NCI-H187 (cell line): ENCODE measurements at places on chromosomes 6 and 20.

DNA sequence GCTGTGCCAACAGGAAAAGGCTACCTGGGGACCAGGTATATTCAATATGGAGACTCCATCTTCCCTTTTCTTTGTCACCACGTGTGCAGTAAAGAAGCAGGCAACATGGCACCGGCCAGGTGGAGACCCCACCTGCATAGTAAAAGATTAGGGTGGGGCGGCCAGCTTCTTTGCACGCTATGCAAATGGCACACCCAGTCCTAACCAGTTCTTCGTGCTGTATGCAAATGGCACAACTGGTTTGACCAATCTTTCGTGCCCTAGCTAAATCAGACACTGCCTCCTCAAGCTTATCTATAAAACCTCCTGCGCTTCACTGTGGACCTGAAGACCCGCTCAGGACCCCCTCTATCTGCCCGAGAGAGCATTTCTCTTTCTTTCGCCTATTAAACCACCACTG, 88.8 kb upstream of the EZR start:
- DNase-seq: no peak

DNA sequence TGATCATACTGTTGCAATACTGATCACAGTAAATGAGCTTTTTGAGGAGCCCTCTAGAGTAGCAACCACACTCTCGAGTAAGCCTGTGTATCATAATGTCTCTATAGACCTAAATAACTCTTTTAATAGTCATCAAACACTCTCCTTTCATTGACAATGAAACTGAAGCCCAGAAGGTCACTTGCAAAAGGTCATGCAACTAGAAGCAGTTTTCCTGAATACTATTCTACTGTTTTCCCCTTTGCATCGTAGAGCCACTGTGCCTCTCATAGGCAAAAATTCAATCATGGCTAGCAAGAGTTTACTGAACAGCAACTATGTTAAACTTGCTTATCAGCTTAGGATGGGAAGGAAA, 105.3 kb downstream of the HIVEP2 start:
- DNase-seq: no peak

DNA sequence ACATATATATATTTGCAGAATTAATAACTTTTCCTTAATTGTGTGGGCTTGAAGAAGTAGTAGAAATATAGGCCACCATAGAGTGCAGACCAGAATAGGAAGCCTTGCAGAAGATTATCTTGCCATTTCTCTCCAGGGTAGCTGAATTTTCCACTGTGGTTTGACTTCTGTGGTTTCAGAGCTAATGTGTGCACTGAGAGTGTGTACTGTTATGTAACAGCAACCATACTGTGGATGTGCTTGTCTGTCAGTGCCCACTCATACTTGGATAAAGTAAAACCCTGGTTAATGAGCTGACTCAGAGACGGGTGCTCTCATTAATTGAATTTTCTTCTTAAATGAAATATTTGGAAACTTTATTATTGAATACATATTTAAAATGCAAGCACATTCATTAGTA, 57.2 kb downstream of the CEP43 start:
- DNase-seq: no peak

GRCh38 chr6:24255676-24256075, 102.2 kb downstream of the DCDC2 start:
- DNase-seq: no peak

- DNase-seq: no peak
Observed at GRCh38 chr6:130152908-130153510, 69.7 kb downstream of the SAMD3 start.

DNA sequence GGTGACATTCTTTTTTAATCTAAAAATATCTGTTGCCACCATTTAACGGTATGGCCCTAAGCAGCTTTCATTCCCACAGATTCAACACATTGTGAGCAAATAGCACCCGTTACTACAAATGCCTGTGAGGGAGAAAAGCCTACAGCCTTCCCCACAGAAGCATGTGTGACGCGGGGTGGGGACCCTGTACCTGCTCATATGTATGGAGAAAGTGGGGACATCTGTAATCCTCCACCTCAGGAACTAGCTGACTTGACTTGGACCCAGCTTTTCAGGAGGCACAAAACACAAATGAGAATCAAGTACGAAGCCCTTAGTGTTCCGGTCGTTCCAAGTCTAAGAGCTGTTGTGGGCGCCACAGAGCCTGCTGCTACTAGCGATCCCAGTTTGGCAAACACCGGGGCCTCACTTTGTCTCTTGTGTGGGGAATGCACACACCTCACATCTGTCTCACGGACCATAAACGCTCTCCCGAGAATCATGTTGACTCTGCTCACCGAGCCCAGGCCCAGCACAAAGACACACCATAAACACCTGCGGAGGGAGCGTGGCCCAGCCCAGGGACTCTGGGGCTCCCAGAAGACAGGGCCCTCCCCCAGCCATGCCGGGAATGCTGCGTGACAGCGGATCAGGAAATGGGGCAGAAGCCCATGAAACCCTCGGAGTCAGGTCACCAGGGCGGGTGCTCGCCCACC, 21.6 kb downstream of the DLL1 start:
- peak; percentile 90 for DNase-seq

GRCh38 chr6:112223070-112223861, 31.1 kb downstream of the LAMA4 start:
- no peak for DNase-seq

GRCh38 chr6:154432533-154433476, 76.2 kb upstream of the IPCEF1 start:
- DNase-seq: no peak

DNA sequence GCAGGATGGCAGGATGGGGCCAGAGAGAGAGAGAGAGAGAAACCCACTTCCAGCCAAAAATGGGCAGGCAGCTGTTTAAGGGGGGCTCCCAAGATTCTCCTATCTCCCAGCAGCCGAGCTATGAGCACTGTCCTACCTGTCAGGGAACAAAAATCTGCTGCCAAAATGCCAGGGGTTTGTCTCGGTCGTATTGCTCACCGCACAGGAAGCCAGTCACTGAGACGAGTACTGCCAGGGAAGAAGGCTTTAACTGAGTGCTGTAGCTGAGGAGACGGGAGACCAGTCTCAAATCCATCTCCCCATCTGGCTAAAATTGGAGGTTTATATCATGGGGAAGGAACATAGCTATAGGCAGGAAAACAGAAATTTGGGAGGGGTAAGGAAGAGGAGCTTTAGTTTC, 22.3 kb downstream of the GGTLC1 start:
- no peak for DNase-seq

- DNase-seq: no peak
Observed at GRCh38 chr6:8212720-8213434, 110.5 kb upstream of the EEF1E1 start.

DNA sequence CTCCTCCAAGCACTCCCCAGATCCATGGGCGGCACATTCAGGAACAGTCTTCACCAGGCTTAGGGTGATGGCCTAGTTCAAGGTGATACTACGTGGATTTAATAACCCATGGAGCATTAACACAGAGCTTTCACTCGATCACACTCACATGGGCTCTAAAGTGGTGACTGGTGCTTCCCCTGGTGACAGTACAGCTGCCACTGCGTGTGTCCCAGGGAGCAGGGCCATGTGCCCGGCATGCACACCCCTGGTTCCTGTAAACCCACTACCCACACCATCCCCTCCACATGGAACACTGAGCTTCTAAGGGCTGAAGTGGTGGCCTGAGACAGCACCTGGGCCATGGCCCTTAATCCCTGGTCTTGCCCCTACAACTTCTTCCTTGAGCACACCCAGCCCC, 27.8 kb upstream of the APMAP start:
- no peak for DNase-seq

DNA sequence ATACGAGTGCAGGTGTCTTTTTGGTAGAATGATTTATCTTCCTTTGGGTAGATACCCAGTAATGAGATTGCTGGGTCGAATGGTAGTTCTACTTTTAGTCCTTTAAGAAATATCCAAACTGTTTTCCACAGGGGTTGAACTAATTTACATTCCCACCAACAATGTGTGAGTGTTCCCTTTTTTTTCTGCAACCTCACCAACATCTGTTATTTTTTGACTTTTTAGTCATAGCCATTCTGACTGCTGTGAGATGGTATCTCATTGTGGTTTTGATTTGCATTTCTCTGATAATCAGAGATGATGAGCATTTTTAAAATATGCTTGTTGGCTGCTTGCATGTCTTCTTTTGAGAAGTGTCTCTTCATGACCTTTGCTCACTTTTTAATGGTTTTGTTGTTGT, 1.9 kb upstream of the ZNF831 start:
- DNase-seq: no peak

GRCh38 chr20:25014816-25015215, 22.3 kb upstream of the APMAP start:
- no peak for DNase-seq

DNA sequence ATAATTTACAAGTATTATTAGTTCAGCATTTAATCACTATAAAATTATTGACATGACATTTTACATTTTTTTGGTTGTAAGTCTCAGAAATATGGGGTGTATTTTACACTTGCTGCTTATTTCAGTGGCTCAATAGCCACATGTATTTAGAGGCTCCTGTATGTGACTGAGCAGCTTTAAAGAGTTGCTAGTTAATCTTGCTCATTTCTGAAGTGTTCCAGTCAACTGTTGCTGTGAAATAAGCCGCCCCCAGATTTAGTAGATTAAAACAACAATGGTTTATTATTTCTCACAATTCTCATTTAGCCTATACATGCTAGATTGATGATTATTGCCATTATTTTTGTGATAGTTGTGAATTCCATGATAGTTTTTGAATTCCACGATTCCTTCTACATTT, 23.0 kb downstream of the CD109 start:
- DNase-seq: no peak

DNA sequence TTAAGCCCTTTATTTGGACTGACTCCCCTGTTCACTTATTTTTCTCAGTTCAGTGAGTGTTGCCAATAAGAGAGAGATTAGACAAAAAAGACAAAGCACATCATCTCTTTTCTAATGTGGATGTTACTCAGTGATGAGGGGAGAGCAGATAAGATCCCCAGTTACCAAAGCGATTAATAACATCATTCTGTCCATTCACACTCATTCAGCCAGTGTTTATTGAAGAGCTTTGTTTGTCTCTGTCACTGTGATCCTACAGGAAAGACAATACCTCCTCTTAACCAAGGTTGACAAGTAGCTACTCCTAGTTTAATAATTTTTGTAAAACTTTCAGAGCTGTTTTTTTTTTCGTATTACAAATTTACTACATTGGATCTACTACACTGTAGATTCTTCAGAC, 163.0 kb downstream of the EYA4 start:
- no peak for DNase-seq

- DNase-seq: no peak
Observed at GRCh38 chr20:50909413-50909812, 21.8 kb downstream of the ADNP start.

DNA sequence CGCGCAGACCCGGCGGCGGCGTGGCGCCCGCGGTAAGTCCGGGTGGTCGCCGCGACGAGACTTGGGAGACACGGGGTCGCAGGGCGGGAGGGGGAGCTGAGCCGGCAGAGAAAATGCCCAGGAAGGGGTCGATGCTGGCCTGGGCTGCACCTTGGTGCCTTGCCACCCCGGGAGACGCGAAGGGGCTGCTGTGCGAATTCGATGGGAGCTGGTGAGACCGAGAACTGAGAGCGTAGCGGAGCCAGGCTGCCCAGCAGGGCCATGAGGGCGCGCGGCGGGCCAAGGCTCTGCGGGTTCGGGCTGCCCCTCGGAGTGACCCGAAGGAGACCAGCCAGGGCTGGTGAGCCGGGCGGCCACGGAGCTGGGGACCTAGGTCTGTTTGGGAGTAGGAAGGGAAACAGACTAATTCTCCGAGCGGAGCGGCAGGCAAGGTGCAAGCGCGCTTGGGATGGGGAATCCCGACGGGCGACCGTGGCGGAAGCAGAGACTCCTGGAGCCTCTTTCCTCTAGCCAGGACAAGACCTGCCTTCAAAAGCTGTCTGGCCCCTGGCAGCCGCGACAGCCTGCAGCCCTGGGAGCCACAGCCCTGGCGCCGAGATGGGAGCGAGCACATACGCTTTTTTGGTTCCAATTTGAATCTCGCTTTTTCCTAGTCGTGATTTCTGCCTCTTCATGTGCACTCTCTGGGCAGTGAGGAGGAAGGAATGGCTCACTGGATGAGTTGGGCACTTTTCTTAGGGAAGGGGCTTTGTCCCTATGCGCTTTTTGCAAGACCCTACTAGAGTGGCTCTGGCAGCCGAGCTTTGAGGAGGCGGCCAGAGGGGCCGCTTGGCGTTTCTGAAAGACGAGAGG, 691 bp downstream of the SYNDIG1 start:
- no peak for DNase-seq

GRCh38 chr6:111121789-111122350, 34.6 kb downstream of the SLC16A10 start:
- DNase-seq: no peak

GRCh38 chr6:93418033-93418407, 1.3 kb downstream of the EPHA7 start:
- no peak for DNase-seq

DNA sequence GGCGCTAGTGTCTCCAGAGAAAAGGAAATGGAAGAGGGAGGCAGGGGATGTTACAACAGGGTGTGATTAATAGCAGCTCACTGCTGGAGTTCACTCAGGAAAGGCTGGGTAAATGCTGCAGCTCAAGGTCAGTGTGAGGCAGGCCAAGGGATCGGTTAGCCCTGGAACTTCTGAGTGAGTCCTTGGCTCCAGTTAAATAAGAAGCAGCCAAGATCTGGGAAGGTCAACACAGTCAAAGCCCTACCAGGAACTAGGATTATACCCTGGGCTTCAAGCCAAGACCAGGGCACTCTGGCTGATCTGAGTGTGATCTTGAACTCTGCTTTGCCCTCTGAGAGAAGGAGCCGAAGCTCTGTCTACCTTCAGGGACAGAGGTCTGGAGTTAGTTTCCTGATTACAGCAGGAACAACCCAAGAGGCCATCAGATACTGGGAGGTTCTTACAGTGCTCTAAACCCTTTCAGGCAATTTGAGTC, 44.3 kb downstream of the TPD52L1 start:
- DNase-seq: no peak

DNA sequence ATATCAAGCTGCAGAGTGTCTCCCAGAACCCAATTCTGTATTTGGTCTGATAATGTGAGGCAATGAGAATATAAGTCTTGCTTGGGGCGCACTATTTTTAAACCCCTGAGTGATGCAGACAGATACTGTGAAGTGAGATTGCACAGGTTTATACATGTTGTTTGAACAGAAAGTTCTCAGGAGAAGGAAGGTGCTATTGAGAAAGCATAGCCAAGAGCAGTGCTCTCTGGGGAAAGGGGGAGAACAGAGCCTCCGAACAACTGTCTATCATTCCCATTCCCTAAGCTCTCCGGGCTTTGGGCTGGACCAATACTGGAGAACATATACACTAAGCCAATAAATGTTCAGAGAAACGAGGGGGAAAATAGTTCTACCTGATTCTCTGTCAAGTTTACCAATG, 75.8 kb downstream of the PERP start:
- no peak for DNase-seq

GRCh38 chr6:143258945-143259344, 191.6 kb downstream of the ADAT2 start:
- DNase-seq: no peak
